AG04449 (cell line): ENCODE measurements at places on chromosomes 16 and 17.
A peak's percentile ranks its signal among the peaks of the same experiment; 100 is the strongest.

GRCh38 chr17:41586863-41587495 is at the start of gene KRT14:
KRT14 (minus strand) TSS chr17:41586895; CDS start chr17:41586834, 61 bp downstream.
- no peak for DNase-seq

GRCh38 chr16:1691276-1691675 is 13.2 kb downstream of the JPT2 start:
- DNase-seq, result no peak

DNA sequence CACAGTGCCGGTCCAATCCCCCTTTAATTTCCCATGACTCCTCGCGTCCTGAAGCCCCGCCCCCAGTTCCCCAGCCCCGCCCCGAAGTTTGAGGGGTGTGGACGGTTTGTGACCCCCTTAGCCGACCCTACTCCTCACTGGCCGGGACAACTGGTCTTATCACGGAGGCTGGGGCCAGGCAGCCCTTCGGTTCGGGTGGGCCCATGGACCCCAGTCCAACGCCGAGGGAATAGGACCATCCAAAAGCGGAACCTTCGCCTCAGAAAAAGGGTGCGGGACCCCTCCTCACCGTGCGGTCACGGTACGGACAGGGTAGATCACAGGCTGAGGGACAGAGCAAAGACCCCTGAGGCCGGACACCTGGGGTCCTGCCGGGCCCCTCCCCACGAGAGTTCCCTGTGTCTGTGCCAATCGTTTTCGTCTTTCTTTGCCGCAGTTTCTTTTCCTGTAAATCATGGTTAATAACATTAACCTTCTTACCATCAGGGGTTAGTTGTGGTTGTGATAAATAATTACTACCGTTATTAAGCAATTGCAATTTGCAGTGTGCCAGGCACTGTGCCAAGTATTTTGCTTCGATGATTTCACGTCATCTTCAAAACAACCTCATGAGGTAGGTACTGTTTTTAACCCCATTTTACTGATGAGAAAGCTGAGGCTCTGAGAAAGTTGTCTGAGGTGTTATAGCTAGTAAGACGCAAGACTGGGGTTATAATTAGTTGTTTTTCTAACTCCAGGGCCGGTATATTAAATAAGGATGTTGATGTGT is 543 bp downstream of the TMUB2 start:
- DNase-seq, result no peak

DNA sequence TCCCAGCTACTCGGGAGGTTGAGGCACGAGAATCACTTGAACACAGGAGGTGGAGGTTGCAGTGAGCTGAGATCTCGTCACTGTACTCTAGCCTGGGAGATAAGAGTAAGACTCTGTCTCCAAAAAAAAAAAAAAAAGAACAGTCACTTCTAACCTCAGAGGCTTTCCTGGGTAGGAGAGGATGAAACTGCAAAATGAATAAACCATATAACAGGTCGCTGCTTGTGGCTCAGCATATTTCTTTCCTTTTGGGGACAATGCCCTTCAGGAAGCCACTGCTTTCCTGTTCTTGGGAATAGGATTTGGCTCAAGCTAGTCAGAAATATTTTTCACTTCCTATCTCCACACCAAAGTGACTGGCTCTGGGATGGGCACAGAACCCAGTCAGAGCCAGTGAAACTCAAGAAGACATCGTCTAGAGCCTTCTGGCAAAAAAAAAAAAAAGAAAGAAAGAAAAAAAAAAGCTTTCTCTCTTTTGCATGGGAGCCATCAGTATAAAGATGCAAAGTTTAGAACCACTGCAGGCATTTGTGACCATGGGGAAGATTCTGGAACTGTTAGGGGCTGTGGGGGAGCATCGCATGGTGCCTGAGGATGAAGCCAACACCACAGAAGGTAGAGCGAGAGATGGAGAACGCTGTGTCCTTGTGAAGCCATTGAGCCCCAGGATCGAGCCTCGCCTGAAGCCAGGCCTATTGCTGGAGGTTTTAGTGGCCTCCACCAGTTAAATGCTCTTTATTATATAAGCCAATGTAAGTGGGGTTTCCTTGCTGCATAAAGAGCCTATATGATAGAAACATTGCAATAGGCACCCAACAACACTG is 71.8 kb upstream of the MRTFB start:
- no peak for DNase-seq

GRCh38 chr16:50580180-50580798 is 32.1 kb downstream of the NKD1 start:
- no peak for DNase-seq

DNA sequence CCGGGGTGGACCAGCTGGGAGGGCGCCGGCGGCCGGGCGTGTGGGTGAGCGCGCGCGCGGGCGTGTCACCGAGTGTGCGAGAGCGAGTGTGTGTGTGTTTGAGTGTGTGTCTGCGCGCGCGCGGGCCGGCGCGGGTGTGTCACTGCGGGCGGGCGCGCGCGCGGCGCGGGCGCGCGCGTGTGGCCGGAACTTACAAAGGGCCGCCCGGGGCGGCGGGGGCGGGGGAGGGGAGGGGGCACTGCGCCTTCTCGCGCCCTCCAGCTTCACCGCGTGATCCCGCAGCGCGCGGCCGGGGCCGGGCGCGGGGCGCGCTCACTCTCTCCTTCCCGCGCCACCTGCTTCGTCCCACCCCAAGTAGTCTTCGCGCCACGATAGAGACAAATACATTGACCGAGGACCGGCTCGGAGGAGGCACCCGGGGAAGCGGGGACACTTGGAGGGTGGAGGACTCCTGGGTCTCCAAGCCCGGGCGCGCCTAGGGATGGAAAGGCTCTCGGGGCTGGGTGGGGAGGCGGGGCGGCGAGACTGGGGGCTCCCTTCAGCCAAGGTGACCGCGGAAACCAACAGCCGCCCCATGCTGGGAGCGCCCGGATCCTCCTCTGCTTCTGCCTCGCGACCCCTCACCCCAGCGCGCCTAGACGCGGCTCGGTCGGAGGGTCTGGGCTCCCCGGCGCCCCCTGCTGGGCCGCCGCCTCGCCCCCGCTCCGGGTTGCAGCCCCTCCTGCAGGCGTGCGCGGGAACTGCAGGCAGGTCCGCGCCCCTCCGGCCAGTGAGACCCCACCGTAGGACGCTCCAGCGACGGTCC is at the start of gene SRCIN1:
SRCIN1 (minus strand) TSS at position 112 of the 805 bp plus-strand sequence. CDS start 247 bp downstream, outside the sequence.
- DNase-seq, result no peak

GRCh38 chr16:88353232-88353631 is 29.5 kb upstream of the ZNF469 start:
- no peak for DNase-seq

DNA sequence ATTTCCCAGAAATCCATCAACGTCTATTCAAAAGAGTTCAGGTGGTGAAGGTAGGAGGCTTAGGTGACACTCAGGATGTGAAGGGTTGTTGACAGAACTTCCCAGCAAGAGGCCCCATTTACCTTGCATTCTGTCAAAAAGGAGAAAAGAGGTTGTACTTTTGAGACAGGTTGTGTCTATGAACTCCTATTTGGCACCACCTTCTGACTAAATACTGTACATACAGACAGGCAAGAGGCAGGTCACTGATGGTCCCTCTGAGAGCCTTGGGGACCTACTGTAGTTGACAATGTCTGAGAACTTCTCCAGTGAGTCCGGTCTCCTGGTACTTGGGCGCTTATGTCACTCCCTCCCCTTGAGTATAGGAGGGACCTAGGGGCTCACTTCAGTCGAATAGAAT is 479.3 kb upstream of the ZFHX3 start:
- DNase-seq, result no peak

- no peak for DNase-seq
Measured at GRCh38 chr16:71216714-71217113, 13.8 kb downstream of the HYDIN start.

DNA sequence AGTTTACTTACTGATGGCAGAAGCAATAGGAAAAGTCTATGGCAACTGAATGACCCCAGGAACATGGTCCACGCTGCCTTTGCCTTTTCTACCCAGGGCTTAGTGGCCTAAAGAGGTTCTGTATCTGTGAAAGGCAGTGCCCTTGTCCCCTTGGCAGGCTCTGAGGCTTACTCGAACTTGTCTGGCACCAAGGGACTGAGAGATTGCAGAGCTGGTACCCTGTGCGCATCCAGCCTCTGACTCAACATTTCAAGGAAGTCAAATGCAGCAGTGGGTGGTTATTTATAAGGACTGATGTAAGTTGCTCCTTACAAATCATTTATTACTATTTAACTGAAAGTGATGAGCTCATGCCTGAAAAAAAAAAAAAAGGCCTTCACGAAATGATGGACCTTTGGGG is 299.9 kb upstream of the MYOCD start:
- DNase-seq, result no peak

DNA sequence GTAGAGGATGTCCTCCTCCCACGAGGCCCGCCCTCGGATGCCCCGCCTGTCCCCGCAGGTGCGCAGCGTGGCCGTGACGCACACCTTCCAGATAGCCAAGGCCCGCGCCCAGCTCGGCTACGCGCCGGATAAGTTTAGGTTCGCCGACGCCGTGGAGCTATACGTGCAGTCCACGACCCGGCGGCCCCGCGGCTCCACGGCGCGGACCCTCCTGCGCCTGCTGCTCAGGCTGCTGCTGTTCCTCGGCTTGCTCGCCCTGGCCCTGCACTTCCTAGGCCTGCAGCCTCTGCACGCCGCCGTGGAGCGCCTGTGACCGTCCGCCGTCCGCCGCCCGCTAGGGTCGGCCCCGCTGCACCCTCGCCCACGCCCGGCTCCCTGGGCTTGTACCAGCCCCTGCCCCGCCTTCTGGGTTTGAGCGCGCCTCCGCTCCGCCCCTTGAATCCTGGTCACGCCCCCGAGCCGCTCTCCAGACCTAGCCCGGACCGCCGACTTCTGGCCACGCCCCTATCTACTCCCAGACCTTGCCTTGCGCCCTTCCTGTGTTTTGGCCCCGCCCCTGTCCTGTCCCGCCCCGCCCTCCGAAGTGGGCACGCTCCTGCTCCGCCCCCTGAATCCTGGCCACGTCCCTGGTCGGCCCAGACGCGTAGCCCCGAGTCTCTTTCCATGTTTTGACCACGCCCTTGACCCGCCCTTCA is 15.8 kb upstream of the EEF2K start:
- no peak for DNase-seq

GRCh38 chr16:667780-668518 is at the start of gene RHOT2:
RHOT2 (plus strand) TSS chr16:668132; CDS start chr16:668200, 68 bp downstream.
- DNase-seq, result no peak

- DNase-seq, result peak; percentile 82
Measured at GRCh38 chr16:64417711-64418227, 704.1 kb downstream of the CDH11 start.

GRCh38 chr17:64573214-64573613 is 66.4 kb downstream of the CEP95 start:
- DNase-seq, result no peak

DNA sequence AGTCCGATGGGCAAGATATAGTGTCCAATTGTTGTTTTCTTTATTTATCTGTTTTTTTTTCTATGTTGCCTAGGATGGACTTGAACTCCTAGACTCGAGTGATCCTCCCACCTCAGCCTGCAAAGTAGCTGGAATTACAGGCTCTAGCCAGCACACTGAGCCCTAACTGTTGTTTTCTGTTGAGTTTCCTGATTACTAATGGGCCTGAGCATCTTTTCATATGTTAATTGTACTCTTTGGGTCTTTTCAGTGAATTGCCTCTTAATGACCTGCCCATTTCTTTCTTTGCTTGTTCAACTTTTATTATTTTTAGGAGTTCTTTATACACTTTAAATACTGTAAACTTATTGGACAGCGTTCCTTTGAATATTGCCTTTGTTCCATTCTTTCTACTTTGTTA is 213.0 kb downstream of the HS3ST3B1 start:
- no peak for DNase-seq
